ENCODE measurements at places on chromosomes 7 and 10. TPM values are rescaled to one million over a fixed set of nuclear protein-coding genes. Genes with fewer than 3 reads are reported as not detected.

- no peak for DNase-seq
These were observed 237.2 kb downstream of the BUB3 start for GRCh38 chr10:123391275-123392028.

- no peak for DNase-seq
These were observed 115.3 kb downstream of the PTPN20 start for GRCh38 chr10:47026301-47027107.

DNA sequence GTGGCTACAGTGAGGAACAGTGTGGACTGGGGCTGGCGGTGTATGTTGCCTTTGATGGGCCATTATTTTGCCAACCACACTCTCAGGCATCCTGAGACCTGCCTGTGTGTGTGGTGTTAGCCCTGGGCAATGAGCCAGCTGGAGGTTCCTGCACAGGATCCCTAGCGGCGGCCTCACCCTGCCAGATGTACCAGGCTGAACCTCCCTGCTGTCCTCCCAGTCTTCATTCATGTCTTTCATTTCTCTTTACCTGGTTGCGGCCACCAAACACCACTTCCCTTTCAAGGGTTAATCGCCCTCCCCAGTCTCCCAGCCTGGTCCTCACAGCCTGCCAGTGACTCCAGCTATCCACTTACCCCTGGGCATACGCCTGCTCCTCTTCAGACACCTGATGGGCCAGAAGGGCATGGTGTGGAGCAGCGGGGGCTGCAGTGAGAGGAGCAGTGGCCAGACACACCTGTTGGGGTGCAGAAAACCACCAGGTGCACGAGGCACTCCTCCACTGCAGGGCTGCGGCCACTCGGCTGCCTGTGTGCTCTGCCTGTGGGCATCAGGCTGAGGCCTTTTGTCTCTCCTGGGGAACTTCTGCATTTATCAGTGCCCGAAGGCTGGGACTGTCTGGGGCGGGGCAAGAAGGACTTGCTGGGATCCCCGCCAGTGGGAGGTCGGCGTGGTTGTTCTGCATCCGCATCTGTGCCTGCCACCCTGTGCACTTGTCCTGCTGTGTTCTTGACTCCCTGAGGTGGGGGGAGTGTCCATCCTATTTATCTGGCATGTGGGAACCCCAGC, 111.6 kb downstream of the ARHGAP22 start:
- no peak for DNase-seq

- no peak for DNase-seq
These were observed 312.3 kb upstream of the ZNF32 start for GRCh38 chr10:43960981-43961380.

The ZNF775 gene
- polyA plus RNA-seq, result 7.0 TPM

The EN2 gene
- polyA plus RNA-seq, result 0.18 TPM

- no peak for DNase-seq
These were observed 36.0 kb upstream of the NRG3 start for GRCh38 chr10:81838950-81839349.

- DNase-seq, result peak; percentile 54
These were observed 92.4 kb downstream of the KIF20B start for GRCh38 chr10:89793649-89794254.

DNA sequence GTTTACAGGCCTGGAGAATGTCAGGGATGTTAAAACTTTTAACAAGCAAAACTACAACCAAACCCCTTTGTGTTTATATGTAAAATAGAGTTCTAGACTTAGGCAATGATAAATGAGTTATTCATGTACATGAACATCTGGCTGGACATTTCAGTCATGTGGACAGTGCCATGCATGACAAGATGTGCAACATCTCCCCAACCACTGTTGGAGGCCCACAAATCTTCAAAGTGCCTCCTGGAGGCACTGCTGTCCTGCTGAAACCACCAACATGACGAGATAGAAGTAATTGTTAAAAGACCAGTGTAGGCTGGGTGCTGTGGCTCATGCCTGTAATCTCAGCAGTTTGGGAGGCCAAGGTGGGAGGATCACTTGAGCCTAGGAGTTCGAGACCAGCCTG, 18.4 kb downstream of the PPIA start:
- DNase-seq, result no peak

DNA sequence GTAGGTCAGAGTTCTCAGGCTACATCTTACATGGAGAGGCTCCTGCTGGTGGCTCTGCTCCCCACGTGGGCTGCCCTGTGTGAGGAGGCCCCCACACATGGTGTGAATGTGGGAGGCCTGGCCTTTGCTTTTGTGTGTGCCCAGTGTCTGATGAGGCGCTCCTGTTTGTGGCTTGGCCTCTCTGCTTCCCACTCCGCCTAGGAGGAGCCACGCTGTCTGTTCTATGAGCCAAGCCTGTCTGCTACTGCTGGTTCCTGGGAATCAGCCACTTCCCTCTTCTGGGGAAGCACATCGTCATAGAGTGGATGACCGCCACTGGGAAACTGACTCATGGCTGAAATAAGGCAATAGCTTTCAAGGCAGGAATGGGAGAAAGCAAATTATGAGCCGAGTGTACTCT, 87.1 kb downstream of the CYP26A1 start:
- no peak for DNase-seq

GRCh38 chr10:48526011-48526821, 78.7 kb downstream of the ARHGAP22 start:
- peak; percentile 6 for DNase-seq

The PAX4 gene
- polyA plus RNA-seq, result not detected

DNA sequence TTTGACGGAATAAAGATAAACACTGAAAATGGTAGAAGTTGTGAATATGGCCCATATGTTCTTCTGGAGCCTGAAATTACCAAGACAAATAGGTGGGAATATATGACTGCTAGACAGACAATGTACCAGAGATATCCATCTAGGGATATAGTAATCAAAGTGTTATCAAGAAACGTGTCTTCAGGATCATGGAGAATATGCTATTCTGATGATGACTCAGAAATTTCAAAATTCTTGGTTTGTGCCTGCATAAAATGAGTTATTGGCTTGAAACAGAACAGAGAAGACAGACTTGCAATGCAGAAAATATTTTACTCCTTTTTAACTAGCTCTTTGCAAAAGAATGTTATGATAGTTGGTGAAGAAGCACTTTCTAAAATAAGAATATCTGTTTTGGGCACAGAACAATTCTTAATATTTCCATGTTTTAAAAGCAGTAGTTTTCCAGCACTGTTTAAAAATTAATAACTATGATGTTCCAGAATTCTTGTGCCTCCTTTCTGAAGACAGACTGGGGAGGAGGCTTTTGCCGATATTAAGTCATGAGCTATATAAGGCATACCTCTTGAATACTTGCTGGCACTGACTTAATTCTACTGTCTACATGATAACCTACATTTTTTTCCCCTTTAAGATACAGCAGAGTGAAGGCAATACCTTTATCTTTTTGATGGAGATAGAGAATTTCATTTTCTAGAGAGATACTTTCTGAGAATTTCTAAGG, 34.4 kb upstream of the CABCOCO1 start:
- DNase-seq, result no peak

The SPAM1 gene
- not detected for polyA plus RNA-seq

DNA sequence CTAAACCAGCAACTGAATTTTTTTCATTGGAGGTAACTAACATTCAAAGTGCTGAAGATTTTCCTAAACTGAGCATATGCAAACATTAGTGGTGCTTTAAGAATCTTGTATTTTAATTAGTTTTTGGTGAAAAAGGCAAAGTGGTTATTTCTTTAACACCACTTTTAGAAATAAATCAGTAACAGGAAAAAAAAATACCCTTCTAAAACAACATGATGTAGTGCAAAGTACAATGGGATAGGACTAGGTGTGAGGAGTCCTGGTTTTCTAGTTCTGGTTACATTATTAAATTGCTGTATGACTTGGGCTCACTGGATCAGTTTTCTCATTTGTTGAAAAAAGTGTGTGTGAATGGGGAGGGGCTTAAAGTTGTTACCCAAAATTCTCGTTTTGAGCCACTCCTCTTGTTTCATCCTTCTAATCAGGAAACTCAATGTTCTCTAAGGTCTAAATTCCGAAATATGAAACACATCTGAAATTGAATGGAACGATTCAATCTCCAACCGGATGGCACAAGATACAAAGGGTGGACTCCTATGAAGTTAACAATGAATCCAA, 1.8 kb downstream of the WASL start:
- no peak for DNase-seq

DNA sequence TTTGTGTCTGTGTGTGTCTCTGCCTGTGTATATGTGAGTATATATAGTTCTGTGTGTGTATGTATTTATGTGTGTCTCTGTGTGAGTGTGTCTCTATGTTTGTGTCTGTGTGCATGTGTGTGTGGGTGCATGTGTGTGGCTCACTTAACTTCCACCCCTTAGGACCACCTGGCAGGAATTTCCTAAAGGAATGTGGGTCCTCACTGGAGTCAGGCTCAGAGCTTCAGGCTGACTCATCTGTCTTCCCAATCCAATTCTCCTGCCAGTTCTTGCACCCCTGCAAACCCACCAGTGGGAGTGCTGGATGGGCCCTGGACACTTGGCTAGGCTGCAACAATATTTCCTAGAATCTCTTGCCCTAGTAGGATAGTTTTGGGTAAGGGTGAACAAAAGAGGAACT, 70.2 kb upstream of the GRB10 start:
- no peak for DNase-seq
